ENCODE measurements at places on chromosomes 7 and 10. TPM values are rescaled to one million over a fixed set of nuclear protein-coding genes. Genes with fewer than 3 reads are reported as not detected.

GRCh38 chr7:24757353-24758275, at the start of gene GSDME:
TSS of gene GSDME (minus strand) at chr7:24757464. CDS start at chr7:24749774, 7,690 bp downstream.
- DNase-seq = peak; percentile 65

DNA sequence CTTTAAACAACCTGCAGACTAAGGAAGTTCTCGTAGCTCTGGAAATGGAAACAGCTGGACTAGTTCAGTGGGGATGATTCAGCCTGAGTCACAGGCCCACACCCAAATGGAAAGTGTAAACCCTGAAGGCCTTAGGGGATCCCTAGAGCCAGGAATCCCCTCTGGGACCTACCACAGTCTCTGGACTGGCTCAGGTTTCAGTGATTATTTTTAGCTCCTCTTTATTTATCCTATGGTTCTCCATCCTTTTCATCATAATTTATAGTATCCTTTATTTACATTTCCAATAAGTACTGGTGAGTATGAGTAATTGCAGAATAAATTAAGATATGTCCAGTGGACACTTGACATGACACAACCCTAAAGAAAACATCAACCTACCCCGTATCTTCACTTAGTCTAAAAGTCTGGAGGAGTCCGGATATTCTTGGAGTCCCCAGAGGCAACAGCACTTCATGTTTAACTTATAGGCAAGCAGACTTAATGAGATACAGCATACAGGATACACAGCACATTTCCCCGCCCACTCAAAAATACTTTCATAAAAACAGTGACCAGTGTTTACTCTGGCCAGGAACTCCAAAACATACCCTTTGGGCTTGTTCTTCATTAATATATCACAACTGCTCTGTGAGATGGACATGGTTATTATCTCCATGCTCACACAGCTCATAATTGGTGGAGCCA, 28.4 kb upstream of the SEMA3E start:
- DNase-seq = peak; percentile 30

DNA sequence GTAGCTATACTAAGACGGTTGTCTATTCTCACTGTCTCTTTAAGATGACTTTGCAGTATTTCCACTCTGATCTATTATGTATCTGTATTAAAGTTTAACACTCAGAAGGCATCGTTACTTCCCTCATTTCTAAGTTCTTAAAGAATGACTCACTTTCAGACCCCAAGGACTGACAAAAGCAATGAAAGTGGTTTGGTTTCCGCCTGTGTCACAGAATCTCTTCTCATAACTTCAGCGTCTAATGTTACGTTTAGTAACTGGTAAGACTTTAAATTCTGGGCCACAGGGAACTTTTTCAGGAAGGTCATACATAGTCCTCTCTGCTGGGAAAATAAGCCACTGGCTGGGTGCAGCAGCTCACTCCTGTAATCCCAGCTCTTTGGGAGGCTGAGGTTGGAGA, 892.0 kb upstream of the AUTS2 start:
- DNase-seq = no peak

Gene ATG9B
- under 0.01 TPM for total RNA-seq

DNA sequence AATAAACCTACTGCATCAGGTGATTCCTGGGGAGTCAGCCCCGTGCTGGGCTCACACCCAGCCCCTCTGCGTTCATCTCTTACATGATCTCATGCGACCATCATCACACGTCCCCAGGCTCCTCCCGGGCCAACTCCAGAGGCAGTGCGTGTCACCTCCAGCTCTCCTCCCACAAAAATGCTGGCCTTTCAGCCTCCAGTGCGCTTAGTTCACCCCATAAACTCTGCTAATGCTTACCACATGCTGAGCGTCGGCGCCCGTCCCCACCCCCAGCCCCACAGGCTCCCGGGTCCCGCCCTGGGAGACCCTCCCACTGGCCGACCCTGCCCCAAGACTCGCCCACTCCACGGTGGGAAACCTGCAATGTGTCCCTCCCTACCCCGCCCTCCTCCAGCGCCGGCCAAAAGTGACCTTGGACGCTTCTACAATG, 816 bp upstream of the SDK1 start:
- DNase-seq = no peak

DNA sequence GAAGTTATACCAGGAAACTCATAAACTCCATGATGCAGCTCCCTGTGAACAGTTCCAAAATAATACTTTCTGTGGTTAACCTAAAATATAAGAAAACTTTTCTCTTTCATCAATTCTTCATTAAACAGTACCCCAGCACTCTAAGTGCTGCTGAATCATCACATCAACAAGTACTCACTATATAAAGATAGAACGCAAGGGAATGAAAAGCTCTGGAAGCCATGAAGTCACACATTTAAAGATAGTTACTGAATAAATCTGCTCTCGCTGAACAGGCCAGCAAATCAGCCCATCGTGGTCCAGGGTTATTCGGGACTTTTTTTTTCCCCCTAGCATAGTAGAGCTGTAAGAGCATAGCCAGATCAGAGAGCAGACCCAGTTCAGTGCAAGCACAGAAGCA, 254.3 kb downstream of the IPMK start:
- no peak for DNase-seq

DNA sequence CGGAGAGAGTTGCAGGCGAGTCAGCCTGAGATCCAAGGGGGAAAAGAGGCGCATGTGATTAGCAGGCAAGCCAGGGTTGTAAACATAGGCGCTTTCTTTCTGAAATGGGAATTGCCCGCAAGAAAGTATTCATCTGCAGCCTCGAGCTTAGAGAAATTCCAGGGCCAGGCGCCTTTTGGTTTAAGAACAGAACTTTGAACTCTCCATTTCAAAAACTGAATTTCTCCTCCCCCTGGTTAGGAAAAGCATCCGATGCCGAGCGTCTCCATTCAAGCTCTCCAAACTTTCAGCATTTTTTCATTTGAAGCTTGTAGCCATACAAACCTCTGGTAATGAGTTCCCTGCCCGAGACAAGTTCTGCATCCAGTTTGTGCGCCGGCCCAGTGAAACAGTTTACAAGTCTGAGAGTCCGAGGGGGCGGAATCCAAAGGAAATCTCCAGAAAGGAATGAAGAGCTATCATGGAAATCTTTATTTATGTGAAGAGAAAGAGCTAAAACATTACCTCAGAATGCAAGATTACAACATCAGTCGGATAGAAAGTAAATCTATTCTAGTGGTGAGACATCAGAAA, 69.9 kb downstream of the FAM204A start:
- DNase-seq = no peak

- DNase-seq = peak; percentile 21
These were observed 32.5 kb downstream of the ARHGAP22 start for GRCh38 chr10:48572414-48572813.

- no peak for DNase-seq
These were observed 22.8 kb downstream of the GRID1 start for GRCh38 chr10:86343761-86344160.

DNA sequence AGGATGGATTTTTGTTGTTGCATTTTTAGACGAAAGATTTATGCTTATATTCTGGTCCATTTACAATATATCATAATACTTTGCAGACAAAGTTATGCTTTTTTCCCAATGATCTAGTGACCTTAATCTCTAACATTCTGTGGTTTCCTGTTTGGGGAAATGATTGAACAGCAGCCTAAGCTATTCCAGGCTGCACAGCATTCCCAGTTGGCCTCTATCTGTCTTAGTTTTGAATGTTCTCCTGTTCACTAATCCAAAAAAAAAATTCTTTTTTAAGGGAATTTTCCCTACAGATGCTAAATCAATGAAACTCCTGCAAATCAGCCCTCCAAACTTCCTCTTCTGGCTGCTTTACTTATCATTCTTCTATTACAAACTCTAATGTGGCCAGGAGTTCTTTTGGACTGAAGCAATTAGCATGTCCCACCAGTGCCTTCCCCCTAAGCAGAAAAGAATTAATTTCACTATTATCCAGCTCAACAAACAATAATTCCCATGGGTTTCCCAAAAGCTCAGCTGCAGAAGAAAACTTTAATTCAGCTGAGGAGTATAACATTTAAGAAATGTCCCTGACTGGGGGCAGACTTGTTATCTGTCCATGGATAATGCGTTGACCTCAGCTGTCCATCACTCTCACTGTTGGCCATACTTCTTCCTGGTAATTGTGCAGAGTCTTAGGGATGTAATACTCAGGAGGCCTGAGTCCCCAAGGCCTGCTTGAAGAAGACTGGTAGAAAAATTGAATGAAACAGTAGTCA, 81.9 kb upstream of the TRIL start:
- DNase-seq = peak; percentile 62

DNA sequence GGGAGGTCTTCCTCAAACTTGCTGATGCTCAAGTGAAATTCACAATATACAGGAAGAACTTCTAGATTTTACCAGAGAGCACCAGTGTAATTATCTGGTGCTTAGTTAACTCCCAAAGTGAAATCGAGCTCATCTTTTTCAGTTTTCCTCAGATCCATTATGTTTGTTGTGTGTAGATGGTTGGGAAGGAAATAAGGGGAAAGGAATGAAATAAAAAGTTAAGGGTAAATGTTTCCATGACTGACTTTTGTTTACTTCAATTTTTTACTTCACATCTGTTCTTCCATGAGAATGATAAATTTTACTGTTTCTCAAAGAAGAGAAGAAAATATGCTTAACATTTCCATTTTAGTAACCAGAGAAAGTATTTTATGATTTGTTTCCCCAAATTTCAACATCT, 21.3 kb downstream of the FAM107B start:
- no peak for DNase-seq

GRCh38 chr10:85492684-85493083, 873.9 kb downstream of the GRID1 start:
- no peak for DNase-seq

DNA sequence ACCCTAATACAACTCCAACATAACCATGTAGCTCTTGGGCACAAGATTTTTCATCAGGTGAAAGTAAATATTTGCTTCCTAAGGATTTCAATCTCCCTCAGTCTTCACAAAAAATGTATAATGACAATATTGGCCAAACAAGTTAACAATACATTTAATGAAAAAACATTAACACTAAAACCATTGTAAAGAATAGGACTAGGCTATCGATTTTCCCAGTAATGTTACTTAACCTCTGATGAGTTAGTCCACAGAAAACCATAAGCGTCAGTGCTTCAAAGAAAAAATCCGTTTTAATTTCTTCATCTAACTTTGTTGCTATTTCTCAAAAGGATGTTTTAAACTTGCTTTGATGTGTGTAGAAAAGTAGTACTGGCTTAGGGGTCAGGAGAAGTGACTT, 1.2 kb downstream of the ZNF33B start:
- DNase-seq = no peak

DNA sequence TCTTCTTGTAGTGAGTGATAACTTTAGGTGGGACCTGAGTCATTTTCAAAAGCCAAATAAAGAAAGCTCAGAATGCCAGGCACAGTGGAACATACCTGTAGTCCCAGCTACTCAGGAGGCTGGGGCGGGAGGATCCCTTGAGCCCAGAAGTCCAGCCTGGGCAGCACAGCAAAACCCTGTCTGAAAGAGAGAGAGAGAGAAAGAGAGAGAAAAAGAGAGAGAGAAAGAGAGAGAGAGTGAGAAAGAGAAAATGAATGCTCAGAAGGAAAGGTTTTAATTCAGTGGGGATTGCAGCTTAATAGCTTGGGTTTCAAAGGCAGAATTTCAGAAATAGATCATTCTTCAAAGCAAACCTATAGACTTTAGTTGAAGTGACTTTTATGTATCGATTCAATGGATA, 25.7 kb downstream of the GPNMB start:
- no peak for DNase-seq

DNA sequence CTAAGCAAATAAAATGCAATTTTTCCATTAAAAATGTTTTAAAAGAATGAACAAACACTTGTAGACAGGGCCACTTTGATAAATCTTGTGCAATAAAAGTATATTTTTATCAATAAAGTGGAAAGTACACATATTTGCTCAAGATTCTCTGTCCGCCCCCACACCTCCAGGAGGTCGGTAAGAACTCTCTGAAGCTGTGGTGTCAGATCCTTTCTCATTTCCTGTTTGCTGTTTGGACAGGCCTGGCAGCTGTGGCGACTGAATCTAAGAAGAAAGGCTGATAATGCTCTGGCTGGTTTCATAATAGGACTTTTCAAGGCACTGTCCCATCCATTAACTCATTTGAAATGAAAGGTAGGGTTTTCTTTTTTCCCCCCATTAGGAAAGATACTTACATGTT, 15.3 kb upstream of the ASB4 start:
- peak; percentile 55 for DNase-seq

GRCh38 chr7:16423761-16424160, 2.4 kb upstream of the CRPPA start:
- no peak for DNase-seq

Gene PDZD7
- 0.44 TPM for total RNA-seq

Gene OR13A1
- not detected for total RNA-seq

Gene PIK3CG
- 3.5 TPM for total RNA-seq

Gene CELF2
- total RNA-seq = 3.1 TPM

GRCh38 chr7:85583131-85583953, 396.5 kb upstream of the SEMA3D start:
- no peak for DNase-seq

DNA sequence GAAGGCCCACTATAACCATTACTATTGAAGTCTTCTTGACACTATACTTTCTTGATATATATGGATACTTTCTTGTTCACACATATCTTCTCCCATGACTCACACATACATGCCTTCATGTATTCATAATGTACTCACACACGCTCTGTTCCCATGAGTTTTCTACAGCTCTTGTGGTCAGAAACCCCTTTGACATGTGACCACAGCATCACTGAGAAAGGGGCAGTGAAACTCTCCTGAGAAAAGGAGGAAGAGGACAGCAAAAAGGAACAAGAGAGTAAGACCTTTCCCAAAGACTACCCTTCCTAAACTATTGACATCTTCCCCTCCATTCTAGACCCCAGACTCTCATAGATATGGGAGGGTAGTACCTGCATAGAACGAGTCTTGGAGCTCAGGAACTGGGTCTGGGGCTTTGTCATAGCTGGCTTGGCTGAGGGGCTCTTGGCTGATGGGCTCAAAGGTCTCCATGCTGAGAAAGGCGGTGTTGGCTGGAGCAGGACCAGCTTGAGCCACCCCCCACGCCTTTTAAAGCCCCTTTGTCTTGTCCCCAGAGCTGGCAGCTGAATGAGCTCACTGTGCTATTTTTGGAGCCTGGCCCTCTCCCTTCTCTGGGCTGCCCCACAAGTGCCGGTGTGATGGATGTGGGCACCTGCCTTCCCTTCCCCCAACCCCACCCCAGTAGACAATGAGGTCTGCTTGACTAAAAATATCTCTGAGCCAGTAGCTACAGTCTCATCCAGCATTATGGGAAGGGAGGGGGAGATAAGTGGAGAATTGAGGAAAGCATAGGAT, 5.1 kb downstream of the SYNPO2L start:
- DNase-seq = no peak

Gene AKR1D1
- total RNA-seq = not detected

All from lung microvascular endothelial cell (primary cell).